Lung microvascular endothelial cell (primary cell): ENCODE measurements at places on chromosomes 5 and 9.

DNA sequence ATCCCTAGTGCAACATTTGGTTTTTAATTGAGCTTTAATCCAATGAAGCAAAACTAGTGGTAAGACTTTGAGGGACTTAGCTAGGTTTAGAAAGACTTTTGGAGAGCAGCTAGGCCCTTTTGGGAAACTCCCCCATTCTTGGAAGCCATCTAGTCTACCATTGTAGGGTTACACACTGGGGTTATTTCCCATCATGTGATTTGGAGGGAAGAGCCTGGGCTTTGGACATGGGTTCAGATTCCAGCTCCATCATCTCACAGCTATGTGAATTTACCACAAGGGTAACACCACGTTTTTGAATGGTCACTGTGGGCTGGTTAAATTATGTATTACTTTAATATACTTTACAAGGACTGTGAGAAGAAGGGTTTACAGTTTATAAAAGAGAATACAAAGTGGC lies 18.3 kb upstream of the TNFSF15 start:
- DNase-seq, result no peak

- DNase-seq, result no peak
Observed at GRCh38 chr5:150557509-150557872, 49.6 kb downstream of the NDST1 start.

DNA sequence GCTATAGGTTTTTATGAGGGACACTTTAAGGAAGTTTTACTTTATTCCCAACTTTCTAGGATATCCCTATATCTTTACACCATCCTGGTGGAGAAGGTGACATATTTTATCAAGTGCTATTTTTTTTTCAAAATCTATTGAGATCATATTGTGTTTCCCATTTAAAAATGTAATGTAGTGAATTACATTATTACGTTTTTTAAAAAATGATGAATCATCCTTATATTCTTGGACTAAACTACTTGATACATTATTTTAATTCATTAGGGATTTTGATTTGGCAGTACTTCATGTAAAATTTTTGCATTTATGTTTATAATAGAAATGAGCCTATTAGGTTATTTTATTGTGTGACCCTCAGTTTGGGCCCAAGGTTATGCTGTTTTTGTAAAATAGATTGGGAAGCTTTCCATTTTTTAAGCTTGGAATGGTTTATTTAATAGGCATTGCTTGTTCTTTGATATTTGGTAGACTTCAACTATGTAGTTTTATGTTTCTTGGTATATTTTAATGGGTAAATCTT lies 4.1 kb downstream of the TMEM38B start:
- no peak for DNase-seq

DNA sequence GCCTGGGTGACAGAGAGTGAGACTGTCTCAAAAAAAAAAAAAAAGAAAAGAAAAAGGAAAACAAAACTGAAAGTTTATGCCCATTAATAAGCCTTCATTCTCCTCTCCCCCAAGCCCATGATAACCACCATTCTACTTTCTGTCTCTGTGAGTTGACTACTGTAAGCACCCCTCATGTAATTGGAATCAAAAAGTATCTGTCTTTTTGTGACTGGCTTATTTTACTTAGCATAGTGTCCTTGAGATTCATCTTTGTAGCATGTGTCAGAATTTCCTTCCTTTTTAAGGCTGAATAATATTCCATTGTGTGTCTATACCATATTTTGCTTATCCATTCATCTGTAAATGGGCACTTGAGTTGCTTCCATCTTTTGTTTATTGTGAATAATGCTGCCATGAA lies 14.0 kb upstream of the TMEM171 start:
- DNase-seq, result no peak

- DNase-seq, result no peak
Observed at GRCh38 chr5:113213551-113214425, 221.0 kb downstream of the TSSK1B start.

- DNase-seq, result no peak
Observed at GRCh38 chr9:126384926-126385325, 58.3 kb downstream of the MVB12B start.
